Upper lobe of right lung (tissue), 1 donor: ENCODE measurements at places on chromosomes 12 and 14. TPM values are rescaled to one million over a fixed set of nuclear protein-coding genes. Genes with fewer than 3 reads are reported as not detected.

- peak overlapping the region; percentile 100 for H3K4me3 ChIP-seq
- peak overlapping the region; percentile 98 for H3K27ac ChIP-seq
- peaks cover 38% of the 10 kb centered on the region for H3K4me1 ChIP-seq
- H3K36me3 ChIP-seq: peaks cover 27% of the 10 kb centered on the region
- H3K27me3 ChIP-seq: no peaks in the 10 kb centered on the region
These were observed 768 bp downstream of the METTL25 start for GRCh38 chr12:82359115-82359478.

DNA sequence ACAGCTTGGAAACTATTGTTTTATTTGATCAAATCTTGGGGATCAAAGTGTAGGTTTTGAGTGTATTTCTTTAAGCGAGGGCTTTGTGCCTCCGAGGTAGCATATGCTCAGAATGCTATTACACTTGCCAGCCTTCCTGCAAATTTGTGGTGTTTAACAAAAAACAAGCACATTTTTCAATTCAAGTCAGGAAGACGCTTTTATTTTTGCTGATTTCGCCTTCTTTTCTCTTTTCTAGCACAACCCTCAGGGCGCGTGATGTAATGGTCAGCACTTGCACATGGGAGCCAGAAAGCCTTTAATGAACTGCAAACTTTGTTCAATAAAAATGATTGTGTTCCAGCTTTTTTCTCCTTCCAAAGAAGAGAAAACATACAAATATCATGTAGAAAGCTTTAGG lies 466.5 kb downstream of the PRKD1 start:
- peaks cover 9% of the 10 kb centered on the region for H3K27me3 ChIP-seq
- no peaks in the 10 kb centered on the region for H3K4me1 ChIP-seq
- H3K4me3 ChIP-seq: no peak overlapping the region
- H3K27ac ChIP-seq: no peak overlapping the region
- no peaks in the 10 kb centered on the region for H3K36me3 ChIP-seq

- no peak overlapping the region for H3K4me3 ChIP-seq
- no peaks in the 10 kb centered on the region for H3K4me1 ChIP-seq
- no peak for DNase-seq
- no peaks in the 10 kb centered on the region for H3K27me3 ChIP-seq
These were observed 38.0 kb upstream of the CCDC60 start for GRCh38 chr12:119296535-119296934.

- H3K4me3 ChIP-seq: no peak overlapping the region
- no peak for DNase-seq
- no peaks in the 10 kb centered on the region for H3K36me3 ChIP-seq
- H3K27ac ChIP-seq: no peak overlapping the region
These were observed 12.2 kb upstream of the COL2A1 start for GRCh38 chr12:48016373-48017020.

DNA sequence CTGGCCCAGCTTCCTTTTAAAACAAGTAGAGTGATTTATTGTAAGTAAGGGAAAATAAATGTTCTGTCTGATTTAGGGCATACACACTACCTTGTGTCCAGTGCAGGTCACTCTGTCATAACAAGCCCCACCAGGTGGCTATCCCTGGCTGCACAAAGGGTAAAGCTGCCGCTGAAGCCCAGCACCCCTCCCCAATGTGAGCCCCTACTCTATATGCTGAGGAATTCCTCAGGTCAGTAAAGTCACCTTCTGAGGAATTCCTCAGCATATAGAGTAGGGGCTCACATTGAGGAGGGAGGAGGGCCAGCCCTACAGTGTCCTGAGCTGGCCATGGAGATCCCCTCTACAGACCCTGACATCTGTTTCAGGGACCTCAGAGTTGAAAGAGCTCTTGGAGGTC lies 67.2 kb downstream of the TBC1D30 start:
- H3K27me3 ChIP-seq: no peaks in the 10 kb centered on the region
- H3K27ac ChIP-seq: no peak overlapping the region
- H3K36me3 ChIP-seq: no peaks in the 10 kb centered on the region
- no peak overlapping the region for H3K4me3 ChIP-seq
- DNase-seq: no peak

NELL2 gene
- total RNA-seq: 1.6 TPM
